Mammary epithelial cell (primary cell): ENCODE measurements at places on chromosomes 1 and 21. TPM values are rescaled to one million over a fixed set of nuclear protein-coding genes. Genes with fewer than 3 reads are reported as not detected.

- no peak for DNase-seq
Observed at GRCh38 chr1:89975540-89976125, 19.3 kb upstream of the ZNF326 start.

GRCh38 chr1:201507360-201507675, 395 bp upstream of the CSRP1 start:
- DNase-seq = no peak

DNA sequence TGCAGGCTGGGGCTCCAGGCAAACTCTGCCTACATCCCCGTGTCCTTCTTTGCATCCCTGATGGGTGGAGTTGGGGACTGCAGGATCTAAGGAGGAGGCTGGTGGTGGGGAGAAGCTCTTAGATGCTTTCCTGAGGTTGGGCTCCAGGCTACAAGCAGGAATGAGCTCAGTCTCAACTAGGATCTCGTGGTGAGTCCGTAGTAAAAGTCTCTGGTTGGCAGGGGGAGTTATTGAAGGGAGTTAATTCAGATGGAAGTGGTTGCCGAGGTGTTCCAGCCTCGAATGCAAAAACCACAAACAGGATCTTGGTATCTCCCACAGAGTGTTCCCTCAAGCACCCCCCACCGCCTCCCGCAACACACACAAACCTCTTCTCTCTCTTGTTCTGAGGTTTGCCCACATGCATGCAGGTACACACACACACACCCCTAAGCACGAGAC, 35.0 kb downstream of the TMCC2 start:
- no peak for DNase-seq

- no peak for DNase-seq
Observed at GRCh38 chr1:12387641-12388040, 157.8 kb downstream of the VPS13D start.

- no peak for DNase-seq
Observed at GRCh38 chr1:98887507-98887906, 117.2 kb downstream of the PLPPR5 start.

DNA sequence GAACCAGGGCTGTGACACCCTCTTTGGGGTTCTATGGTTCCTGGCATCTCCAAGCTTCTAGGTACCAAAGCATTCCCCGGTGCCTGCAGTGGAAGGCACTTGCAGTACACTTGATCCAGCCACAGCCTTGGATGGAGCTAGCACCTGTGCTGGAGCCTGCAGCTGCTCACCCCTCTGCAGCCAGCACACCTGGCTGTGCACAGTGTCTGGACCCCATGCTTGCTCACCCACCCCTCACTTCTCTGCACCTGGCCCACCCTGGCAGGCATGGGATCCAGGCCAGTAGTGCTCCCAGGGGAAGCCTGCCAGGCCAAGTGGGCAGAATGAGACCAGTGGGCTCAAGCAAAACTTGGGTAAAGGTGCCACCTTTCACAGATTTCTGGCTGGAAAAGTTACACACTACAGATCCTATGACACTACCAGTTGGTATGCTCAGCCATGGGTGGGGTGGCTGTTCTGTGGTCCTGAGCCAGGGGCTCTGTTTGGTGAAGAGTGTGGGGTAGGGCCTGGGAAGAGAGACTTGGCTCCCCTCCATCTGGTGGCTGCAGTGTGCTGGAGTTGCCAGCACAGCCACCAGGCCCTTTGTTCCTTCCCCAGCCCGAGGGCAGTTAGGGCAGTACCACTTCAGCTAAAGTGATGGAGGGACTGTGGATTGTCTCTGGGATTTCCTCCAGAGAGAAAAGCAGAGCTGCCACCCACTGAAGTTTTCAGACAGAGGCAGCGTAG, 157.8 kb upstream of the LRRC7 start:
- no peak for DNase-seq

DNA sequence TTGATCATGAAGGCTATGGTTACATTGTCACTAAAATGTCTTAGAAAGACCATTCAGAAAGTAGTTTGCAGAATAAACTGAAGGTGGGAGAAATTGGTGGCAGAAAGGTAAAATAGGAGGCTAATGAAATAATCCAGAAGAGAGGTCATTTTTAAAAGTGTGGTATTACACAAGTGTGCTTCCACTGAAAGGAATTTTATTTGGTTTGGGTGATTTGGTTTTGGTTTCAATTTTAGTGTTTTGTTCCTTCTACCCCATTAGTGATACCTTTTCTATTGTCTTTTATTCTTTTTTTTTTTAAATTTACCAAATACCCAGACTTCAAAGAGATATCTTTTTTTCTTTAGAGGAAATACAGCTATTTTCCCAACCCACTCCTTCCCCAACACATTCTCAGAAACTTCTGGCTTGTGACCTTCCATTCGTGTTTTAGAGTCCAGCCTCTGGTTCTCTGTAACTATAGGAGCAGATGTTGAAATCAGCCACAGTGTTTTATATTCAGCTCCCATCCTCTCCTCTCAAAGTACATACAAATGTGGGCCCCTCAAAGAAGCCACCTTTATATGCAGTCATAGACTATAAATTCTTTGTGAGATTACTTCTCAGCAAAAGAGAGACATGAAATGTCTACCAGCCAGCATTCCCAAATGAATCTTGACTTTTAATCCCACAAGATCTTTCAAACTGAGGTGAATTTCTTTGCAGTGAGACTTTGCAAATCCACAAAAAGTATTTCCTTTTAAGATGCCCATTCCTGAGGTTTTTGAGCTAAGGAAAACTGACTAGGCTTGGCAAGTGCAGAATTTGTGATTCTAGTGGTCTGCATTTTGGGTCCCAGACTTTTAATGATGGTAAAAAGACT, 42.0 kb upstream of the PALMD start:
- DNase-seq = no peak

DNA sequence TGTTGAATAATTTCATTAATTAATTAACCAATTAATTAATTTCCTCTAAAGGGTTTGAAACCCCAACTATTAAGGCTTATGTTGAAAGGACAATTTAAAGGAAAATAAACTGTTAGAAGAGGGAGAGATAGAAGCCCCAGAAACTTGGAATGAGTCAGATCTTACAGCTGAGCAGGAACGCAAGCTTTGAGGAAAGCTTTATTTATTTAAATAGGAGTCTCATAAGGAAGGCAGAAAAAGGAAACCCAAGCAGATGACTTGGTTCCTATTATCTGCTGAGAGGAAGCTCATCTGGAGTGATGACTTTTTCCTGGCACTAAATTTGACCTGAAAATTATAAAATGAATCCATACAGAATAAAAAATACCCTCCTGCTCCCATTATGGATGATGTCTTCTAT, 105.1 kb downstream of the ROR1 start:
- no peak for DNase-seq

GRCh38 chr1:224718470-224719053, 102.4 kb downstream of the CNIH3 start:
- no peak for DNase-seq

DNA sequence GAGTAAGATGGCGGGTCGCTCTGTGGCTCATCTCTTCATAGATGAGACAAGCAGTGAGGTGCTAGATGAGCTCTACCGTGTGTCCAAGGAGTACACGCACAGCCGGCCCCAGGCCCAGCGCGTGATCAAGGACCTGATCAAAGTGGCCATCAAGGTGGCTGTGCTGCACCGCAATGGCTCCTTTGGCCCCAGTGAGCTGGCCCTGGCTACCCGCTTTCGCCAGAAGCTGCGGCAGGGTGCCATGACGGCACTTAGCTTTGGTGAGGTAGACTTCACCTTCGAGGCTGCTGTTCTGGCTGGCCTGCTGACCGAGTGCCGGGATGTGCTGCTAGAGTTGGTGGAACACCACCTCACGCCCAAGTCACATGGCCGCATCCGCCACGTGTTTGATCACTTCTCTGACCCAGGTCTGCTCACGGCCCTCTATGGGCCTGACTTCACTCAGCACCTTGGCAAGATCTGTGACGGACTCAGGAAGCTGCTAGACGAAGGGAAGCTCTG, 2.4 kb downstream of the TNFAIP8L2 start:
- no peak for DNase-seq

Gene HSF2BP
- total RNA-seq = 4.0 TPM

Gene GOLPH3L
- total RNA-seq = 22.4 and 29.6 TPM in 2 replicates

Gene GPR52
- total RNA-seq = 1.4 and 1.8 TPM in 2 replicates
